GM23248 (cell line): ENCODE measurements at places on chromosomes 16 and 17. TPM values are rescaled to one million over a fixed set of nuclear protein-coding genes. Genes with fewer than 3 reads are reported as not detected.

GRCh38 chr17:14042411-14042810 is 26.9 kb upstream of the COX10 start:
- no peak for DNase-seq

GRCh38 chr17:75769536-75769935 is 4.5 kb upstream of the GALK1 start:
- DNase-seq = no peak

PTX4 gene
- not detected in 2 replicates for total RNA-seq

DNA sequence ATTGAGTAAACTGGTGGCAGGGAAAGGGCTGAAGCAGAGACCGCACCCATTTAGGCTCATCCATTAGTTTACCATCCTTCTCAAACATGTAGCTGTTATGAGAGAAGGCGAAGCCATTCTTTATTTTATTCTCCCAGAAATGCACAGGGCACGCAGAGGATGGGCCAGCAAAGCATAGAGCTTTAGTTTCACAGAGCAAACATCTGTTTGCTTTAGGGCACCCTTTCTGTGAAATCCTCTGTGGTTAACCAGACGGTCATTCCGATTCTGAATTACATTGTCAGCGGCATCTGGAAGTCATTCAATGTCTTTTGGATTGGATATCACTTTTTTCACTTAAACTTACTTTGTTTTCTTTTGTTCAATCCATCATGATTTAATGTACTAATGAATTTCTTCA is 96.0 kb downstream of the TOX3 start:
- DNase-seq = no peak

DNA sequence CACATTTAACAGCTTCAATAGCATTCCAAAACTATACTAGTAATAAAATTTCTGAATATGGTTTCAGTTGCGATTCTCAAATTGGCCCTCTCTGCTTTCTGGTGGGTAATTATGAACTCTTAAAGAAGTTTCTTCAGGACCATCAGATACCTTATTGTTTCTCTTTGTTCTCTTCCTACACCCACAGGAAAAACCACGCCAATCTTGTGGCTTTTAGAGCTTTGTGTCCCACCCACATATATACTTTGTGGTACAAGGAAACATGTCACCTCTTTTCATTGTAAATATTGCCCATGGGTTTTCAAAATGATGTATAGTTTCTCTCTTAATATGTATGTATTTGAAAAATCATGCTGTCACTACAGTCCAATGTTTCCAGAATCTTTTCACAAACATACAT is 12.1 kb downstream of the ABCA9 start:
- no peak for DNase-seq

CD300E gene
- total RNA-seq = not detected in 2 replicates

CES3 gene
- not detected in 2 replicates for total RNA-seq

DNA sequence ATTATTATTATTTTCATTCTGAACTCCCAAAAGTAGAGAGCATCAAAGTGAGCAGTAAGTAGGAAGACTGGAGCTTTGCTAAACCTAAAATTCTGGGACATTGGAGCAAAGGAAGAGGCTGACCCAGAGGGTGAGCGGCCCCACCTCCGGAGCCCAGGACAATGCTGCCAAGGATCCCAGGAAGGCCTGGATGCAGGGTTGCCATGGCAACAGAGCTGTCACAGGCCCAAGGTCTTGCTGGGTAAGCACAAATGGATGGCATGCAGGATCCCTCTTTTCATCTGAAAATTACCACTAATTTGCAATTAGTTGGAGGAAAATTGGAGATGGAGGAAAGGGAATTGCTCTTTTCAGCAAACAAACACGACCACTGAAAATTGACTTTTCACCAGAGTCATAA is 457.9 kb upstream of the CDH5 start:
- DNase-seq = no peak

DNA sequence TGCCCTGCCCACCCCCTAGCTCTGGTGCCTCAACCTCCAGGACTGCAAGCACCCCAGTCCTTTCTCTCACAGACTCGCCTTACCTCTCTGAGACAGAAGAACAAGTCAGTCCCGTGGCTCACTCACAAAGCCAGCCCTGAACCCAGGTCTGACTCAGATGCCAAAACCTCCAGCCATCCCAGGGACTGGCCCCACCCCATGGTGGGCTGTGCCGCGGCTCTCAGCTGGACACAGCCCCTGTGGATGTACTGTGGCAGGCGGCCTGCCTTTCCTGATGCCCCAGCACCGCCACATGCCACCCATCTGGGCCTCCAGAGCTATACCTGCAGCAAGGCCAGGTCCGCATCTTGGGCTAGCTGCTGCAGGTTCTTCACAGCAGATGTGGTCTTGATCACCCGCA is 19.8 kb downstream of the MPG start:
- DNase-seq = peak; percentile 39

KCTD2 gene
- 19.9 and 25.5 TPM in 2 replicates for total RNA-seq

GRCh38 chr17:36500745-36501225 is 14.3 kb downstream of the ZNHIT3 start:
- DNase-seq = no peak

DNA sequence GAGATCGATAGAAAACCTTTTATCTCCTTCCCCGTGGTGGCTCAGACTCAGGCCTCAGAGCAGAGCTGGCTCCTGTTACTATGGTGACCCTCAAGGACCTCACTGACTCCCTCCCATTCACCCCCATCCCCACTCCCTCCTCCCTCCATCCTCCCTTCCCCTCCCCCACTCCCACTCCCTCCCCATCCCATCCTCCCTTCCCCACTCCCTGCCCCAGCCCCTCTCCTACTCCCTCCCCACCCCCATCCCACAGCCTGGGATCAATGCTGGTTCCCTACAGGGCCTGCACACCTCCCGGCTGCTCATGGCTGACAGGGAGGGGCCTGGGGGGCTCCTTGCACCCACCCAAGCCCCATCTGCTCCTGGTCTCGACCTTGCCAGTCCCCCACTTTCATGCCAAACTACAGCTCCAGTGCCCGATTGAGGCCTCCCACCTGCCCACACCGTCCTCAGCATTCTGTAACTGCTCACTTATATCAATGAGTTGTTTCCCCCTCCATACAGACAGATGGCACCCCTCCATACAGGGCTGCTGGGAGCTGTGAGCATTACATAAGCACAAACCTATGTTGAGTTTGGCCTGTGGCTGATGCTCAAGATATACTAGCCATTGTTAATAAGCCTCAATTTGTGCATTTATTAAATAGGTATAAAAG is 11.6 kb upstream of the RAI1 start:
- DNase-seq = no peak
